GM06990 (cell line): ENCODE measurements at places on chromosomes 12 and 14.

GRCh38 chr12:103807561-103808238 is 33.3 kb downstream of the NT5DC3 start:
- no peak for DNase-seq

- DNase-seq: no peak
These were observed 46.3 kb downstream of the CCDC88C start for GRCh38 chr14:91371011-91371989.

GRCh38 chr12:31496257-31496656 is 94.7 kb downstream of the DENND5B start:
- DNase-seq: no peak

- DNase-seq: no peak
These were observed 1.0 kb upstream of the VRTN start for GRCh38 chr14:74347097-74347794.

DNA sequence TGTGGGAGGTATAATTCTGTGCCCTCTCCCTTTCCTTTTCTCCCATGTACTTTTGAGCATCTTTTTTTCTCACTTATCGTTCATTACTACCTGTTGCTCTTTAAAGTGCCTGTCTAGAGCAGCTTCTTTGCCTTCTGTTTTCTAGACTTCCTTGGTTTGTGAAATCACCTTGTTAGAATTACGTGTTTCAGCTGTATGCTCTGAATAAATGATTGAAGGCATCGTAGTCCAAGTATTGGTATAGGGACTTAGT is 1.3 kb downstream of the NEDD1 start:
- DNase-seq: no peak
